Chondrocyte (in vitro differentiated cells): ENCODE measurements at places on chromosomes 3 and 15. TPM values are rescaled to one million over a fixed set of nuclear protein-coding genes. Genes with fewer than 3 reads are reported as not detected.

Gene BCL2A1
- total RNA-seq: not detected in 3 replicates

Gene GOLGA6D
- 0.15 TPM in 1 of 3 replicates, not detected in the others for total RNA-seq

Gene ACY1
- total RNA-seq: 21.1 to 24.5 TPM (median 21.7 TPM) in 3 replicates

Gene XCR1
- not detected in 3 replicates for total RNA-seq

- no peak for DNase-seq
Measured at GRCh38 chr3:122085673-122086072, 30.5 kb downstream of the CD86 start.

- DNase-seq: no peak
Measured at GRCh38 chr3:12708584-12709192, 44.8 kb upstream of the RAF1 start.

- no peak for DNase-seq
Measured at GRCh38 chr15:96070636-96071035, 259.9 kb upstream of the NR2F2 start.

- DNase-seq: no peak
Measured at GRCh38 chr3:53170325-53171063, 9.5 kb downstream of the PRKCD start.

DNA sequence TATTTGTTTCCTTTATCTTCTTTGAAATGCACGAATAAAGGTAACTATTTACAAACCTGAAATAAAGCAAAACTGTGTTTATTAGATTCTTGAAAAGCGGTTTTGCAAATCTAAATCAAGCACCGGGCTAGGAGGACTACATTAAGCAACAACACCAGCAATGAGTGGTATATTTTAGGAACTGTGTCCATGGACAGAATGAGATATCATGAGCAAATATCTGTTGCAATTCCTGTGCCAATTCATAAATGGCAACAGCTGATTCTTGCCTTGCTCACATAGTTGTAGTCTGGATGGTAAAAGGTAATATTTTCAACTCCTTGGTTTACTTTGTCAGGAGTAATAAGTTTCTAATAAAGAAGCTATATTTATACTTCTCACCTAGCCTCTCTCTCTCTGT, 403.3 kb downstream of the LPP start:
- no peak for DNase-seq

GRCh38 chr3:197750858-197751737, 1.4 kb downstream of the FYTTD1 start:
- no peak for DNase-seq

DNA sequence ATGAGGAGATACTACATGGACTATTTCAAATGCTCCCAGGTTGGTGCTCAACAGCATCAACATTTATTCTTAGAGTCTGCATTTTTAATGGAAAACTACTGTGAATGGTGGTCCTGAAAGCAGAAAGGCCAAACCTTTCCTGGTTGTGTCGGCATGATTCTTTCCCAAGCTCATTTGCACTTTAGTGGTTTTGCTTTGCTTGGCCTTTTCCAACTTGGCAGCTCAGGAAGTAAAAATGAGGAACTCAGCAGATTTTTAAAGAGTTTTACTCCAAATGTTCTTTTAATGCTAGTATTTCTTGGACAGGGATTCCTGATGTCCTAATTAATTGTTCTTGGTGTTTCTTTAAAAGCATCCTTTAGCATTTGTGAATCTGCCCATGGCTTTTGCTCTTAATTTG, 197.4 kb downstream of the SLC9A9 start:
- DNase-seq: no peak
